Right atrium auricular region (tissue), 2 donors: ENCODE measurements at places on chromosomes 2 and 18. TPM values are rescaled to one million over a fixed set of nuclear protein-coding genes. Genes with fewer than 3 reads are reported as not detected.

DNA sequence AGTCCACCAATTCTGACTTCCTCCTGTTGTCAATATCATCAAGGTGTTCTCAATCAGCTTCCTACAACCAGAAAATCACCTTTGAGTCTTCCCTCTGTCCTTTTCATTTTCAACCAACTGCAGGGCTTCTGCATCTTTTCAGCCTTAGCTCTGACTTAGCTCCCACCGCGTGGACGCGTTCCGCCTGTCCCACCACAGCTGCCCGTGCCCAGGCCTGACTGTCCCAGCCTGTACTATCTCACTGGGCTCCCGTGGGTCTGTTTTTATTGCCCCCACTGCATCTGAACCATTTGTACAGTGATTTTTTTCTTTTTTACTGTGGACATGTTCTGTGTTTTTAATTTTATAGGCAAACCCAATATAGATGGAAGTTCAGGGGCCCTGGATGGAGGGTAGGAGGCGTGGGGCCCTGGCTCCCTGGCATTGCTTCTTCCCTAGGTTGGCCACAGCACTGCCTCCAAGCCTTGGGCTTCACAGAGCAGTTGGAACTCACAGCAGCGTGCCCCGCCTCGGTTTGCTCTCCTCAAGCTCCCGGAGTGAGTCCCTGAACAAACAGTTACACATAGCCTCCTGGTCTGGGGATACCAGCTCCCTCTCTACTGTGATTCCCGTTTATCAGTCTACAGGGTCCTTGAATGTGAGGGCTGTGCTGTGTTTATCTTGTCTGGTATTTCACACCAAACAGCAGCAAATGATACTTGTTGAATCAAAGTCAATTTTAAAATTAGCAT is 280.6 kb upstream of the PXDN start:
- DNase-seq: no peak
- H3K27ac ChIP-seq: peak overlapping the region; percentile 22
- H3K4me3 ChIP-seq: no peak overlapping the region
- no peaks in the 10 kb centered on the region for H3K27me3 ChIP-seq

SMYD1 gene
- 179 TPM for total RNA-seq

- DNase-seq: no peak
- no peaks in the 10 kb centered on the region for H3K27me3 ChIP-seq
- no peaks in the 10 kb centered on the region for H3K36me3 ChIP-seq
- no peak overlapping the region for H3K27ac ChIP-seq
- H3K4me1 ChIP-seq: no peaks in the 10 kb centered on the region
- H3K4me3 ChIP-seq: no peak overlapping the region
Observed at GRCh38 chr2:146741260-146741659, 1103.6 kb upstream of the ACVR2A start.

DNA sequence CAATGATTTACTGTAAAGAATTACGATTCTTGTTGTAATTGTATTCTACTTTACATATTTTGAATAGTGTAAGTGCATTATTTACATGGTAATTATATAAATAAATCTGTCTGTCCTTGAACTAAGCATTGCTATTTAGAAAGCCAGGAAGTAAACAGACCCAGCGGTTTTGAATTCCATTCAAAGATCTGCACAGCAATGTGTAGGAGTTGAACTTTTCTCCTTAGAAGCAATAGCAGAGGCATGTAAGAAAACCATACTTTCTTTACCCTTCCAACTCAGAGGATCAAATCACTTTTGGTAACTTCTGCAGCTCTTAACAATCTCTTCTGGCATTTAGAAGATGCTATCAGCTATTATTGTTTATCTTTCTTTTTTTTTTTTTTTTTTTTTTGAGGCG is 109.2 kb upstream of the VRK2 start:
- DNase-seq: no peak
- H3K4me3 ChIP-seq: no peak overlapping the region
- no peaks in the 10 kb centered on the region for H3K36me3 ChIP-seq
- H3K27me3 ChIP-seq: no peaks in the 10 kb centered on the region
- H3K27ac ChIP-seq: no peak overlapping the region
- H3K4me1 ChIP-seq: no peaks in the 10 kb centered on the region

DNA sequence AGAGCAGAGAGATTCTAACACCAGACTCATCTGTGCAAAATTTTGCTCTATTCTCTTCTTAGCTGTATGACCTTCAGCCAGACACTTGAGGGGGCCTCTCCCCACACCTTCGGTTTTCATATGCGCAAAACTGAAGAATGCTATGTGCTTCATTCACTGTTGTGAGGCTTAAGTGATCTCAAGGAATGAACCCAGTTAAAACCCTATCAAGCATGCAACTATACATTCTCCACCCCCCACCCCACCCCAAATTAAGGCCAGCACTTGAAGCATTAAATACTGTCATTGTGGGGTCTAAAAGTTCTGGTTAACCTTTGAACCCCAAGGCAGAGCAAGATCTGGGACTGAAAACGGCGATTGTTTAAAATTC is 10.0 kb downstream of the PCARE start:
- H3K36me3 ChIP-seq: no peaks in the 10 kb centered on the region
- H3K27me3 ChIP-seq: no peaks in the 10 kb centered on the region
- H3K4me1 ChIP-seq: peaks cover 26% of the 10 kb centered on the region
- H3K27ac ChIP-seq: no peak overlapping the region

DNA sequence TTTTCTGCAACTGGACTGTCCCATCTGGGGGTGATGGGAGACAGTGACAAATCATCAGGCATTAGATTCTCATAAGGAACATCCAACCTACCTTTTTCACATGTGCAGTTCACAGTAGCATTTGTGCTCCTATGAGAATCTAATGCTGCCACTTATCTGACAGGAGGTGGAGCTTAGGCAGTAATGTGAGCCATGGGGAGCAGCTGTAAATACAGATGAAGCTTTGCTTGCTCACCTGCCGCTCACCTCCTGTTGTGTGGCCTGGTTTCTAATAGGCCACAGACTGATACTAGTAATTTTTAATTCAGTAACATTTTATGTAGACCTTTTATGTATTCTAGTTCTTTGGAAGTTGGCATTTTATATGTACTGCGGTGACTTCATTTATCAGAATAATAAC is 180.1 kb upstream of the SPOPL start:
- no peaks in the 10 kb centered on the region for H3K4me1 ChIP-seq
- no peak for DNase-seq
- H3K36me3 ChIP-seq: no peaks in the 10 kb centered on the region
- H3K27ac ChIP-seq: no peak overlapping the region
- no peaks in the 10 kb centered on the region for H3K27me3 ChIP-seq

- H3K36me3 ChIP-seq: no peaks in the 10 kb centered on the region
- H3K27me3 ChIP-seq: no peaks in the 10 kb centered on the region
- DNase-seq: peak; percentile 60
Observed at GRCh38 chr2:18991177-18992168, 366.9 kb downstream of the OSR1 start.

DNA sequence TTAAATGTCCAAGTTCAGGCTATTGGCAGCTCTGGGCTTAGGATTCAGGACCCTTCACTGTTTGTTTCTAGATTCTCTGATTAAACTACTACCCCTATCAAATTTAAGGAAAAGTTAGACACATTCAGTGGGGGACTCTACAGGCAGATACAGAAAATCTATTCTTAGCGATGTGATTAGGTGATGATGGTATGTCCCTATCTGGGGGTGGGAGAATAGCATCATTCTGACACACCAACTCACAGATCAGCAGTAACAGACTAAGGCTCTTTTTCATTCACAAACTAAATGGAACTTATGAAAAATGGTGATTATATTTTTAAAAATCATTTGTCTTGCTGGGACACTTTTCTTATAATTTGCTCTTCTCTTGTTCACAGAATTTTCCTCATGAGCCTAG is 232.9 kb upstream of the CDH2 start:
- DNase-seq: no peak
- H3K27me3 ChIP-seq: no peaks in the 10 kb centered on the region
- H3K4me3 ChIP-seq: no peak overlapping the region
- no peaks in the 10 kb centered on the region for H3K4me1 ChIP-seq

DNA sequence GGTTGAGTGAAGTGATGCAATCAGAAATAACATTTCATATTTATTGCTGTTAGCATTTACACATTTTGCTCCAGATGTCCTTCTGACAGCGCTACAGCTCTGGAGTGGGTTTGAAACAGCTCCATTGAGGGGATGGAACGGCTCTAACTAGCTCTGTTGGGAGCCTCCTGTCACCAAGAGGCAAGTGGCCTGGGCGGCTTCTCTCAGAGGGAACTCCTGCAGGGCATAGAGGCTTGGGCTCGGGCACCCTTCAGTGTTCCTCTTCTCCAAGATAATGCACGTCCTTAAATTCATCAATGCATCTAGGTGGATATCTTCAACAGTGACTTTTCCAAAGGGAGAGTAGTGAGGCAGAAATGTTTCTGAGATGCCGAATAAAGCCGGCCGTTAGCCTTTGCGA is 122.5 kb downstream of the CNTNAP5 start:
- no peak overlapping the region for H3K27ac ChIP-seq
- no peaks in the 10 kb centered on the region for H3K36me3 ChIP-seq
- H3K27me3 ChIP-seq: no peaks in the 10 kb centered on the region
- no peak overlapping the region for H3K4me3 ChIP-seq
- H3K4me1 ChIP-seq: no peaks in the 10 kb centered on the region

DNA sequence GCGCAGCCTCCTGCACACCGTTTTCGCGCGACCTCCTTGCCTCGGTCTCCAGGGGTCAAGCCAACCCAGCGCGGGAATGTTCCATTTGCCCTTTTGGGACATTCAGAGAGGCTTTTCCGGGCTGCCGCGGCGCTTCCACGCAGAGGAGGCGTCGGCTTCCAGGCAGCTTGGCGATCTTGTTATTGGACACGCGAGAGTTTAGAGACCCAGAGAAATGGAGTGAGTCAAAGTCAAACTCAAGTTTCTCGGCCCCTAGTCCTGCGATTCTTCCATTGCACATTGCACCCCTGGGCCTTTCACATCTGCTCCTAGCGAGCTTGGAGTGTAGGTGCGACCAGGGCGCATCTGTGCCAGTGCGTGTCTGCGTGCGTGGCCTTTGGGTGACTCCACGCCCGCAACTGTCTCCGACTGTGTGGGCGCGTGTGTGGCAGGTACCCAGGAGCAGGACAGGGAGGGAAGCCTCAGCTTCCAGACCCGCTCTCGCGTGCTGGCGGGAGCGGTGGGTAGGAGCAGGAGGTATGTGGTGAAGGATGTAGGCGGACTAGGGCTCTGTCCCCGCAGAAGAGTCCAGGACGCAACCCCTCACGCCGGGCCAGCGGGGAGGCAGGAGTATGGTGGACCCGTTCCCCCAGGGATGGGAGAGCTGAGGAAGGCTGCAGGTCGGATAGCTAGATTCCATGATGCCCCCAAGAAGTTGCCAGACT is 13.5 kb downstream of the SIX3 start:
- no peak for DNase-seq
- H3K4me3 ChIP-seq: peak overlapping the region; percentile 35
- H3K36me3 ChIP-seq: no peaks in the 10 kb centered on the region
- H3K27ac ChIP-seq: no peak overlapping the region
- no peaks in the 10 kb centered on the region for H3K4me1 ChIP-seq
- H3K27me3 ChIP-seq: peaks cover 26% of the 10 kb centered on the region

C1D gene
- total RNA-seq: 29.2 TPM
